ENCODE measurements at places on chromosomes 4 and X. TPM values are rescaled to one million over a fixed set of nuclear protein-coding genes. Genes with fewer than 3 reads are reported as not detected.

The PPBP gene
- total RNA-seq = not detected

The CYTL1 gene
- total RNA-seq = not detected

The MAGIX gene
- 1.8 TPM for total RNA-seq

The CETN2 gene
- 9.5 TPM for total RNA-seq

The GLRA3 gene
- total RNA-seq = not detected

The ITM2A gene
- total RNA-seq = 152 TPM

The KANTR gene
- total RNA-seq = 8.2 TPM

The CENPVL2 gene
- total RNA-seq = not detected

The GCNA gene
- total RNA-seq = 3.6 TPM

The NLGN4X gene
- not detected for total RNA-seq

The MAGEB17 gene
- total RNA-seq = not detected

The SLC16A2 gene
- total RNA-seq = not detected

The SPP1 gene
- total RNA-seq = 5.4 TPM

The GPR173 gene
- not detected for total RNA-seq

The SASH3 gene
- 199 TPM for total RNA-seq

The TNMD gene
- not detected for total RNA-seq

The RXFP1 gene
- total RNA-seq = not detected

The CHIC1 gene
- total RNA-seq = 5.4 TPM

The KIT gene
- total RNA-seq = 1.1 TPM

The CFAP99 gene
- total RNA-seq = not detected

The COX7B2 gene
- not detected for total RNA-seq

The NAP1L3 gene
- 0.68 TPM for total RNA-seq

The IDH3G gene
- 76.4 TPM for total RNA-seq

Measured in T-helper 2 cell treated with Interferon-gamma antibody and Interleukin-4, amounts not matched to agents 100 ng/mL and 5 ng/mL, for 36 hours (primary cell).